ENCODE measurements at places on chromosomes 11 and 22.

DNA sequence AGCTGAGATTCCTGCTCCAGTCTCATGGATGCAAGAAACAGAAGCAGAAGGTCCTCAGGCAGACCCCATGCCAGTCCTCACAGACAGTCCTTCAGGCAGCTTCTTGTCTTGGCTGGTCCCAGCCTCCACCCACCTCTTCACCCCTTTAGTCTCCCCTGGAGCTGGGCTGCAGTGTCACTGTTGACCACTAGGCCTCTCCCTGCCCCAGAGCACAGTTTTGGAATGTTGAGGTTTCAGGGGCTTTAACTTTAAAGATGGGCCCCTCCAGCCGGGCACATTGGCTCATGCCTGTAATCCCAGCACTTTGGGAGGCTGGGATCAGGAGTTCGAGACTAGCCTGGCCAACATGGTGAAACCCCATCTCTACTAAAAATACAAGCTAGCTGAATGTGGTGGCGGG is 39.5 kb upstream of the GCAT start:
- no peak for DNase-seq

- DNase-seq: no peak
These were observed 558.5 kb downstream of the MN1 start for GRCh38 chr22:27242917-27243589.

GRCh38 chr11:30002157-30002785 is 14.6 kb downstream of the KCNA4 start:
- DNase-seq: no peak

DNA sequence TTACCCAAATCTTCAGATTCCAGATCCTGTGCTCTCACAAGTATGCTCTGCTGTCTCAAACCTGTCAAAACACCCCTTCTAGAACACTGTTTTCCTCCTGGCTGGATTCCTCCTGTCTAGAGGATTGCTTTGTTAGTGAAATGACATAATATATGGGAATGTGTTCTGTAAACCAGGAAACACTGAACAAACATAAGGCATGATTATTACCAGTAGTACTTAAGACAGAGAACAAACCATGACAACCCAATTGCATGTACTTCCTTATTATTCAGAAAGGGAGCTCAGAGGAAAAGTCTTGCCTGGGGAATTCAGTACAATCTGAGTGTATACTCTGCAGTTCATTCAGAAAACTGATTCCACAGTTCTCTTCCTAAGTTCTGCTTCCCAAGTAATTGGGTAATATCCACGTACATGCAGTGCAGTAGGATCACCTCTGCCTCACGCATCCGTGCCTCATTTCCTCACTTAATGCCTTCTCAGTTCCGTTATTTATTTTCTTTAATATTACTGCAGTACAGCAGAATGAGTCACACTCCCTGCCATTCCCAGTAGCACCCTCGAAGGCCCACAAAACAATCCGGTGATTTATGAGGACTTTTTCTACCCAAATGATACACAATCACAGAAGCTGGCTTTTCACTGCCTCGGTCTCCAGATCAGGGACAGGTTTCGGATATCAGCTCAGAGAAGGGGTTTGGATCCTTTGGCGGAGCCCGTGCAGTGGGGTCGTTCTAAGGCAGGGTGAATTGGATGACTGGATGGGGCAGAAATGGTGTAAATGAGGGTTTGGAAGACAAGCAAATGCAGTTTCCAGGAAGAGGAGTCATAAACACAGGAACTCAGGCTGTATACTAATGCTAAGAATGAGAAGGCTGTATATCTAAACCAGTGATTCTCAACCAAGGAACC is 896.9 kb downstream of the KCNA4 start:
- DNase-seq: peak; percentile 27

DNA sequence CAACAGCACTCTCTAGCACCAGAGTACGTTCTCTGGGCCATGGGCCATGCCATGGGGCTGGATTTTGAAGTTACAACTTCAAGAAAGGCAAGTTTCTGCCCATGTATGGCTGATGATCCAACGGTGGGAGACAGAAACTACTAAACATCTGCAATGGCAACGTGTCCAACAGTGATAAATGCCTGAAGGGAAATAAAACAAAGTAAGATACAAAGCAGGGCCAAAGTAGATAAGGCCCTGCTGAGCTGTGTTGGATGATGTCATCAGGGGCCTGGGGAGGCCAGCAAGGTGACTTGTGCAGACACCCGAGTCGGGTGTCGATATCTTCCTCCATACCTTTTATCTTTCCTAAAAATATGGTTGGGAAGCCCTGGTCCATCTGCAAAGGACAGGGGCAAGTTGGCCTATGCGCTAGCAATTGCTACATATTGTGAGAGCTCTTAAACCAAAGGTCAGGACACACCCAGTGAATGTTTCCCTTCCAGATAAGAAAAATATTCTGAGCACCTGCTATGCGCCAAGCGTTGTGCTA is 487.2 kb downstream of the MN1 start:
- DNase-seq: no peak

GRCh38 chr11:44727373-44728287 is 868 bp downstream of the TSPAN18 start:
- peak; percentile 9 for DNase-seq

DNA sequence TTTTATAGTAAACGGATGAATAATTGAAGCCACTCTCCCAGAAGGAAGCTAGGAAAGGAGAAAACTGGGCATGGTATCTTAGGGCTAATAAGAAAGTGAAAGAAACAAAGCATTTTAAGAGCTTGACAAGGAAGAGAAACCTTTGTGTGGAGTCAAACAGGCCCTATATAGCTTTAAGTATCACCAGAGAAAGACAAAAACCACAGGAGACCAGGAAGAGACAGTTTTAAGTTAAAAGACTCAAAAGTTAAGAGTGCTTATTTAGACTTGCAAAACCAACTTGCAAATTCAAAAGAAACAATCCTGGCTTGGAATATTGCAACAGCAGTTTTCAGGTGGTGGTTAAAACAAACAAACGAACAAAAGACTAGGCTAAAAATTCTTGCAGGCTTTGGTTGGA is 3.4 kb downstream of the PAK1 start:
- no peak for DNase-seq

GRCh38 chr11:45355706-45356041 is 69.5 kb upstream of the SYT13 start:
- no peak for DNase-seq

GRCh38 chr11:113474362-113475159 is 637 bp downstream of the DRD2 start:
- DNase-seq: no peak

DNA sequence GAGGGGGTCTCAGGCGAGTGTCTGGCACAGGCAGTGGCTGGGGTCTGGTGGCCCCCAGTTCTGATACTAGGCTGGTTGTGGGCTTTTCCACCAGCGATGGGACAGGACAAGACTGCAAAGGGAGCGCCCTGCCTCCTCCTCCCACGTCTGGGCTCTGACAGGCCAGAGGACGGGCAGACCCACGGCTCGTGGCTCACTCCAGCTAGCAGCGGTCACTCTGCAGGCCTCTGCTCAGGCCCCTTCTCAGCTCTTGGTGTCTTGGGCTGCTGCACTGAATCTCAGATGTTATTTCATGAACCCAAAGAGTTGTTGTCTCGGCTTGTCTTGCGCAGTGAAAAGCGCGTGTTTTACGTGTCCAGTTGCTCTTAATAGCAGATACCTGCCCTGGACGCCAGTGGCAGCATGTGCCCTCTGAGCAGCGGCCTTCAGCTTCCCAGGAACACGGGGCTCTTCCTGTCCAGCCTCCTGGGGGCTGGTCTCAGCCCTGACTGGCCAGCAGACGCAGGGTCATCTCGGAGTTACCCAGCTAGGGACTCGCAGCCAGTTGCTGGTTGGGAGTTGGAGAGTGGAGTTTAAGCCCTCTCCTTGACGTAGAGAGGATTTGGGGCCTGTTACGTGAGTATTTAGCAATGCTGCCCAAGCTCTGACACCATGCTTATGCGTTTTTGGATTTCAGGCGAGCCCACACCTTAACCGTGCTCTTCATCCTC is 9.6 kb downstream of the PTDSS2 start:
- DNase-seq: no peak

GRCh38 chr11:34309965-34310364 is 47.8 kb downstream of the ABTB2 start:
- DNase-seq: no peak

DNA sequence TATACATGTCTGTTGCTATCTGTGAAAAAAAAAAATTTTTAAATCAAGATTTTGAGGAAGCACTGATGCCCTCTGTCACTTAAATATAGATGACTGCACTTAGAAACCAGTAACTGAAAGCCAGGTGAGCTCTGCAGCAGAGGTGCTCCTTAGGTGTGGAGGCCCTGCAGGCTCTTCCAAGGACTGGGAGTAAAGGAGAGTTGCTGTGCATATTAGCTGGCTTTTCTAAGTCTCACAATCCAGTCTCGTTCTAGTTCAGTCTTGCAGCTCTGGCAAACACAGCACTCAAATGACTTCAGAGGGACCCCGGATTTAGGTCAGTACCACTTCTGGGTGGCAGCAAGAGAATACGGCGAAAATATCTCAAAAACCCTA is 61.0 kb downstream of the LARGE2 start:
- no peak for DNase-seq

DNA sequence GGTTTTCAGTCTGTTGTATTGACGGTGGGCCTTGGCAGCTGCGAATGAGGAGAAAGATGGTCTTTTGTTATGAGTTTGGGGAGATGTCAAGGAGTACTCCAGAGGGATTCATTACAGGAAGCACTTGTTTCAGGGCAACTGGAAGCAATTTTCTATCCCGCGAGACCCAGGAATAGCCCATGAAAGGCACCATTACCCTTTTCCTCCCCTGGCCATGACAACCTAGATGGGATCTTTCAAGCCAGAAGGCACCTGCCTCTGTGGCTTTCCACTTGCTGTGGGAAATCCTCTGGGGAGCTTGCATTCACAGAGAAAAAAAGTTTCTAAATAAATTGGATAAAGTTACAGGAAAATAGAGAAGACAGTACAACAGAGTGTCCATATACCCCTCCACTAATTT is 2.7 kb downstream of the ZNF215 start:
- DNase-seq: no peak

All from RCC 7860 (cell line).